Stimulated activated CD8-positive, alpha-beta memory T cell treated with anti-CD3 and anti-CD28 coated beads, Interleukin-7, amount 100 ng/mL, for 1 hour (primary cell): ENCODE measurements at places on chromosomes 16 and 17.

- DNase-seq, result no peak
Observed at GRCh38 chr16:57761301-57761700, 25.7 kb downstream of the KATNB1 start.

DNA sequence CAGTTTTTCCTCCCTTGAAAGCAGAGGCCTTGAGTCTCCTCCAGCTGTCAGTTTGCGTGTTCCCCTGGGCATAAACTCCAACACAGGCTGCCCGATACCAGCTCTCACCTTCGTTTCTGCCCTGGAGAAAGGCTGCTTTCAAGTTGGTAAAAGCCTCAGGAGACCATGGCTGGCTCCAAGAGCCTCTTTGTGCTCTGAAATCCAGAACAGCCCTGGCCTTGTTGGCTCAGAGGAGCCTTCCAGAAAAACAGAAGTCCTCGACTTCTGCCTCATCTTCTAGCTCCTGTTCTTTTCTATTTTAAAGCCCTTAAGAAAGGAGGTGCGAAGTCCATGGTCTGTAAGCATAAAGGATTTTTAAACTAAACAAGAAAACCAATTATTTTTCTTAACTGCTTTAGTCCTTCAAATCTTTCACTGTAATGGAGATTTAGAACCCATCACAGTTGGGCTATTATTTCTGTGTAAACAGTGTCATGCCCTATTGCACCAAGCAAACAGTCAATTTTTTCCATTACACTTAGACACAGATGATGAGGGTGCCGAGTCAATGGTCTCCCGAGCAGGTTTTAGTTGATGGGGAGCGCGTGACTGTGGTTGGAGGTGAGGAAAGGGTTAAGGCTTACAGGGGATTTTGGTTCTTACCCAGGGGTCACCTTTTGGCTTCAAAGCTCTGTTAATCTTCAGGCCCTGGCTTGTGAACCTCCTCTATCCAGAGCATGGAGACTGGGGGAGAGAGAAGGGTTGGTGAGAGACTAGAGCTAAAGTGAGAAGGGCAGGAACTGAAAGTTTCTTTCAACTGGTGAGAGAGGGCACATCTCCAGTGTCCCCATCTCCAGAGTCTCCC, 212.8 kb downstream of the MSI2 start:
- no peak for DNase-seq

DNA sequence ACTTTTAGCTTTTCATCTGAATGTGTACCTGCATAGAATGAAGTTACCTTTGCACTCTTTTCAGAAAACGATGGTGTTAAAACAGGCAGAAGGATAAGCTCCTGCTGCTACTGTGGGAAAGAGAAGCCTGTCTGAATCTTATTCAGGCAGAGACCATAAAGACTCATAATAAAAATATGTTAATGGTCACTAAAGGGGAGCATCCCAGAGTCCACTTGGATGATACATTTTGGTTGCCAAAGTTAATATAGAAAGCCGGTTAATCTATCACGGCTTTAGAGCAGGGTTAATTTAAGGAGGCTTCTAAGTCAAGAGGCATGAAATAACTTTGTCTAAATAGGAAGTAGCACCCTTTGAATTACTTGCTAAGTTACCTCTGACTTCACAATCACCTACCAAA, 2.9 kb downstream of the MARCHF10 start:
- no peak for DNase-seq

DNA sequence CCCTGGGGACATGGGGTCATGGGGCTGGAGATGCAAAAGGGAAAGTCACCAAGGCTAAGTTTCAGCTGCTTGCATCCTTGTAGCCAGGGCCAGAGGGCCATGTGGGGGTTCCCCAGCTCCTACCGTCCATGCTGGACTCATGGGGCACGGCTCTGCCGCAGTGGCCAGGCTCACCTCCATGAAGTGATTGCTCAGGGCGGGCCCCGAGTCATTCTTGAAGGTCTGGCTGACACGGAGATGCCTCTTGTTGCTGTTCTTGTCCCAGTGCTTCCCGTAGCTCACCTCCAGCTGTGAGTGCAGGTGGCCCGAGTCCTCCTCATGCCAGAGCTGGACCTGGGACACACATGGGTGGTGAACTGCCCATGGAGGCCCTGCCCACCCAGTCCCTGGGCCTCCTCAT, 114.5 kb downstream of the RMI2 start:
- DNase-seq, result no peak

- no peak for DNase-seq
Observed at GRCh38 chr16:49158029-49158642, 123.5 kb downstream of the CBLN1 start.

DNA sequence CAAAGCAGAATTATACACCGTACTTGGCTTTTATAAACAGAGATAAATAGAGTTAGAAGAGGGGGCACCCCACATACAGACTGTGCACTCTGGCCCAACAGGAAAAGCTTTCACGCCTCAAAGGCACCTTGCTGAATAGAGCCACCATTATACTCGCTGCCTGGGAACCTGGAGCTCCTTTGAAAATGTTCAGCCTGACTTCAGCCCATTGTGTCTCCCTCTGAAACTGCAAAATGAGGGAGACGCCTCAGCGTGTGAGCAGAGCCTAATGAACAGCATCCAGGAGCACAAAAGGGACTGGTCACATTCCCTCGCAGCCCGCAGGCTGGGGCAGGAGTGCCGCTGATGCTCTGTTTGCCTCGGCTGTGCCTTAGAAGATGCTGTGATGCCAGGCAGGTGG, 46.3 kb downstream of the ABCC12 start:
- DNase-seq, result no peak

- DNase-seq, result no peak
Observed at GRCh38 chr17:78527345-78527744, 49.9 kb downstream of the DNAH17 start.

- DNase-seq, result no peak
Observed at GRCh38 chr17:16939606-16940115, 32.3 kb downstream of the TNFRSF13B start.

DNA sequence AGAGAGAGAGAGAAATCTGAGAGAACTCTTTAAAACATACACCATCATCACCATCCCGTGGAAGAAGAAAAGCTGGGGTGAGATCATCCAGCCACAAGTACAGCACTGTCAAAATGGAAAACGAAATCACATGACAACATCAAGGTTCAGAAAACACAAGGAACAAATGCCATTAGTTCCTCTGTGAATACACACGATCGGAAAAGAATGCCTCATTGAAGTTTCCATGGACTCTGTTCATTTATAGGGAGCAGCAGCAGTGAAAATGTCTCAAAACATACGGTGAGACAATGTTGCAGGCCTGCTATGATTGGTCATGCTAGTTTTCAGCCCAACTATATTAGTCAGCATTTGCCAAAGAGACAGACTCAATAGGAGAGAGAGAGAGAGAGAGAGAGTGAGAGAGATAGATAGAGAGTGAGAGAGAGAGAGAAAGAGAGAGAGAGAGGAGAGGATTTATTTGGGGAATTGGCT, 4.4 kb downstream of the CFAP97D1 start:
- DNase-seq, result no peak

GRCh38 chr17:78330570-78331224, 29.2 kb downstream of the SOCS3 start:
- DNase-seq, result no peak

GRCh38 chr16:67163164-67163998, 1.2 kb upstream of the HSF4 start:
- no peak for DNase-seq
